ENCODE measurements at places on chromosomes 6 and 20. TPM values are rescaled to one million over a fixed set of nuclear protein-coding genes. Genes with fewer than 3 reads are reported as not detected.

RGL2 gene
- 60.5 TPM for total RNA-seq

TTLL9 gene
- total RNA-seq, result not detected

HLA-DRB1 gene
- total RNA-seq, result 27.5 TPM

SLC22A2 gene
- total RNA-seq, result not detected

ARFGEF3 gene
- total RNA-seq, result 0.86 TPM

TNNC2 gene
- 0.43 TPM for total RNA-seq

PDYN gene
- total RNA-seq, result not detected

TFEB gene
- total RNA-seq, result 40.7 TPM

PI3 gene
- total RNA-seq, result not detected

ZNF831 gene
- 0.08 TPM for total RNA-seq

OXT gene
- total RNA-seq, result not detected

EPB41L1 gene
- total RNA-seq, result 14.8 TPM

SPATA25 gene
- total RNA-seq, result 1.7 TPM

HLA-DRB5 gene
- total RNA-seq, result 17.7 TPM

CCHCR1 gene
- 10.9 TPM for total RNA-seq

GCNT2 gene
- 37.1 TPM for total RNA-seq

CD40 gene
- 7.4 TPM for total RNA-seq

ARMH2 gene
- not detected for total RNA-seq

SLC22A16 gene
- not detected for total RNA-seq

ZNF391 gene
- total RNA-seq, result 0.51 TPM

DPM1 gene
- 36.3 TPM for total RNA-seq

SMPDL3A gene
- total RNA-seq, result 3.7 TPM

TMEM30A gene
- total RNA-seq, result 40.0 TPM

LRRC73 gene
- 1.4 TPM for total RNA-seq

ZFAND3 gene
- total RNA-seq, result 76.0 TPM

OR2J1 gene
- total RNA-seq, result not detected

MYT1 gene
- total RNA-seq, result 0.40 TPM

PRSS16 gene
- not detected for total RNA-seq

GPRC6A gene
- not detected for total RNA-seq

BNIP5 gene
- not detected for total RNA-seq

NKAIN4 gene
- total RNA-seq, result not detected

ID4 gene
- 1.4 TPM for total RNA-seq

THEMIS gene
- total RNA-seq, result 0.13 TPM

MLN gene
- not detected for total RNA-seq

SLC13A3 gene
- total RNA-seq, result 0.30 TPM

DNMT3B gene
- 0.22 TPM for total RNA-seq

CLIC5 gene
- total RNA-seq, result 279 TPM

ZGPAT gene
- 16.0 TPM for total RNA-seq

Measured in Right ventricle myocardium superior (tissue), 1 donor.